Bone marrow (tissue), 2 donors: ENCODE measurements at places on chromosomes 7 and 10.

DNA sequence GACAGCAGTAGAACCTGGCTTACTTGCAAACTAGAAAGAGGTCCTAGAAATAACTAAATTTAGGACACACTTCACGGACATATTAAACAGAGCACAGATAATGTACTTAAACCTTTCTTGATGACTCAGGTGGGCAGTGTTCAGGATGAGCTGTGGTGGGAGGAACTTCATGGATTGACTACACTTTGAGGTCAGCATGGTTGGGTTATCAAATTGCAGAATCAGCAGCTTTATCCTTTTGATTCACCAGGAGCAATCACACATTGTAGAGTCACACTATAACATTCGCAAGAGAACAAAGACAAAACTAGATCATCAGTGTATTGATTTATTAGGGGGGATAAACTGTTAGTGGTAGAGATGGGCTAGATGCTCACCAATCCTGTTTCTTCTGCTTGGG, 38.6 kb upstream of the AGK start:
- DNase-seq = no peak

GRCh38 chr7:110373859-110374258, 717.1 kb upstream of the LRRN3 start:
- no peak for DNase-seq

DNA sequence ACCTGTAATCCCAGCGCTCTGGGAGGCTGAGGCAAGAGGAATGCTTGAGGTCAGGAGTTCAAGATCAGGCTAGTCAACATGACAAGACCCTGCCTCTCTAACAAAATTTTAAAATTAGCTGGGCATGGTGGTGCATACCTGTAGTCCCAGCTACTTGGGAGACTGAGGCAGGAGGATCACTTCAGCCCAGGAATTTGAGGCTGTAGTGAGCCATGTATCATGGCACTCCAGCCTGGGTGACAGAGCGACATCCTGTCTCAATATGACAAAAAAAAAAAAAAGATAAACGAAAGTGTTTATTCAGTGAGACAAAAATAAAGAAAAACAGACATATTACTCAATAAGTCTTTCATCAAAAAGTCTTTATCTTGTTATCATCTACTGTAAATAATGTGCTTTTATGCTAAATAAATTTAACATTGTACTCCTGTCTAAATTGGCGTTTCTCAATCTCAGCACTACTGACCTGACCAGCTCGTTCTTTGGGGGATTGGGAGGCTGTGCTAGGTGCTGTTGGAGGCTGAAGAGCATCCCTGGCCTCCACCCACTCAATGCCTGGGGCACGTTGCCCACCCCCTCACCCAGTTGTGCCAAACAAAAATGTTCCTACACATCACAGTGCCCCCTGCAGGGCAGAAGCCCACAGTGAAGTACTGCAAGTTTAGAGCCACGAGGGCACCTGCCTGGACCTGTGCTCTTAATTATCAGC, 57.7 kb downstream of the NCAPG2 start:
- DNase-seq = no peak

DNA sequence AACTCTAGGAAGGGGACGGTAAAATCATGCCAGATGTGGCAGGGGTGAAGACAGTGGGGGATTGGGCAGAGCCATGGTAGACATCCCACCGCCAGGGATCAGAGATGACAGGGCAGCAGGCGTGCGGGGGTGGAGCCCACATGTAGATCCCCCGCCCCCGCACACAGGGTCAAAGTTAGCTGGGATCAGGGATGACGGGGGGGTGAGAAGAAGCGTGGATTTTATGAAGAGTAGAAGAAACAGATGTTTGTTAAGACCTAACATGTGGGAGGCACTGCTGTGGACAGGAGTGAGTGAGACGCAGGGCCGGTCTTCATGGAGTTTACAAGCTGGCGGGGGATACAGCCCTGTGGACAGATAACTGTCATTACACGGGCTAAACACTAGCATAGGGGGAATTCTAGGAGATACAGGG, 154.0 kb upstream of the KLF14 start:
- DNase-seq = no peak

DNA sequence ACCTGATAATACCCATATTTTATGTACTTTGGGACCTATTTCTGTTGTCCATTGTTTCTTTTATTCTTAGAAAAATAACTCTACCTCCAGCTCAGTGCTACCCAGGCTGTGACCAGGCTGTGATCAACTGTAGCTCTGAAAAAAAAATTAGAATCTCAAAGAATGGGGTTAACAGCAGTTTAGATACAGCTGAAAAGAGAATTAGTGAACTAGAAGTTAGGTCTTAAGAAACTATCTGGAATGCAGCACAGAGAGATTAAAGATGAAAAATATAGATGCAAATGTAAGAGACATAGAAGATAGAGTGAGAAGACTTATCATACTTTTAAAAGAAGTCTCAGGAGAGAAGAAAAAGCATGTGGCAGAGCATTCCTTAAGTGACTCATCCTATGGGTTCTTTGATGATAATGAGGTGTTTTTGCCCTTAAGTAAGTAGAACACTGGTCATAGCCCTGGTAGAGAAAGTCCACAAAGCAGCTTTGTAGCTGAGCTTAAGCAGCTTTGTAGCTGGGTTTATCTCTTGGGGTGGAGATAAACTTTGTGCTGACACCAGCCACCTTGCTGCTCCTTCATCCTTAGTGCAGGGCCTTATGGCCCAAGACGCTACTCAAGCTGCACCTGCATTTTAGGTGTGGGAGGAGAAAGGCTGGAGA, 27.3 kb upstream of the SFRP5 start:
- no peak for DNase-seq
